ENCODE measurements at places on chromosomes 1 and 21.
A peak's percentile ranks its signal among the peaks of the same experiment; 100 is the strongest.

DNA sequence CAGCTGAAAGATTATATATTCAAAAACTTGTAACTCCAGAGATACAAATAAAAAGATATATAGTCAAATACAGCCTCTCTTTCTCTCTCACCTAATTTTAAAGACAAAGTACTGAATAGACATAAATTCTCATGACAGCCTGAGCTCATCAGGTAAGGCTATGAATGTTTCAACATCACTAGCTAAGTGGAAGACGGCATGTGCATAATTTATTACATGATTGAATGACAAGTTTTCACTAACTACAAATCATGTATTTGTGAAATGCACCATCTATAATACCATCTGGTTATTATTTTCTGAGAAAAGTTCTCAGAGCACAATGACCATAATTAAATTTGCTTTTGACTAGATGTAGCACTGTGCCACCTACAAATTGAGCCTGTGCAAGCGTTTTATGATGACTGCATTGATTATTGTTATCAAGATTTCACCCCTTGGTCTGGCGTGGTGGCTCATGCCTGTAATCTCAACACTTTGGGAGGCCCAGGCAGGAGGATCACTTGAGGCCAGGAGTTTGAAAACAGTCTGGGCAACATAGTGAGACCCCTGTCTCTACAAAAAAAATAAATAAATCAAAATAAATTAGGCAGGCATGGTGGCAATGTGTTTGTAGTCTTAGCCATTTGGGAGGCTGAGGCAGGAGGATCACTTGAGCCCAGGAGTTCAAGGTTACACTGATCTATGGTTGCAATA is 128.2 kb downstream of the APP start:
- DNase-seq, result no peak

DNA sequence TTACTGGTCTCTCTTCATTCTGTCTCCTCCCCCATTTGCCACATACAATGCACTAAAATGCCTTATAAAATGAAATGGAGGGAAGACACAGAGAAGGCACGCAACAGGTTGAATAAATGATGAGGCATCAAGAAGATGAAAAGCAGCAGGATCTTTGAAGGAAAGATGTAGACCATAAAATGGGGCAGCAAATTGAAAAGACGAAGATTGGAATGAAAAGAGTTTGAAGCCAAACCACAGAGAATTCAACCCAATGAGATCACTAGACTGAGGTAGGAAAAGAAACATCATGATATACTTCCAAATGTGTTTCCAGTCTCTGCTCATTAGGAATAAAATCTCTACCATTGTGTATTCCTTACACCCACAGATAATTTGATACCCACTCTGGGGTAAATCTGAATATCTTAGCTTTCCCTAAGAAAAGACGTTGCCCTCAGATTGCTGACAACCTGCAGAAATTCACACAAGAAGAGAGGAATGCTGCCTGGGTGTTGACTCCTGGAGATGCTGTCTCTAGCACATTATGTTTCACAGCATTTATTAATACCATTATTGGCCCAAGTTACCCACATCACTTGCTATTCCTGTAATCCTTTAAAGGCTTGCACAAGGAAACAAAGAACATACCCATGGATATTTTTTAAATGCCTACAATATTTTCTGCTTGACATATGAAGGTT is 230.9 kb downstream of the LTN1 start:
- DNase-seq, result no peak

GRCh38 chr1:224052772-224053171 is 61.1 kb upstream of the FBXO28 start:
- DNase-seq, result no peak

- DNase-seq, result no peak
These were observed 2.9 kb downstream of the PTPRF start for GRCh38 chr1:43533584-43533983.

DNA sequence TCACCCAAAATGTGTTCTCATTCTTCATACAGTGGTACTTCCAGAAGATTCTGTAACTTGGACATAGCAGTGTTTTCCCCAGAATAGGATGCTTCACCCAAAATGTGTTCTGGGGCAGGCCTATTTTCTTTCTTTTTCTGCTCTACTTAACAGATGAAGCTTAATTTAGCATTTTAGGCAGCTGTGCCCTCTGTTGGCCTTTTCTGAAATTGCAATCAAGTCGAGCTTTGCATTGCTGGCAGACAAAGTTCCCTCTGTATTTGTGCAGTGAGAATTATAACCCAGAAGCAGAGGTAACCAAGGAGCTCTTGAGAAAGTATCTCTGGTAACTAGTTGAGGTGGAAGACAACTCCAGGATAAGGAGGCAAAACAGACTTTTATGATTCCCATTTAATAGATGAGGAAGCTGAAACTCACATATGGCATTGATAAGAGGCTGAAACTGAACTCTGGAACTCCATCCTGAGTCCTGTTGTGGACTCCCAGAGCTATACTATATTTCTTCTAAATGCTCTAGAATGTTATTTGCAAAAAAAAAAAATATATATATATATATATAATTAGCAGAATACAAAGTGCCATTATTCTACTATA is 50.3 kb upstream of the L1TD1 start:
- DNase-seq, result no peak

GRCh38 chr21:45592208-45592619 is 50.0 kb upstream of the SLC19A1 start:
- DNase-seq, result peak; percentile 61

- DNase-seq, result no peak
These were observed 59.6 kb upstream of the CSF3R start for GRCh38 chr1:36542024-36542961.

DNA sequence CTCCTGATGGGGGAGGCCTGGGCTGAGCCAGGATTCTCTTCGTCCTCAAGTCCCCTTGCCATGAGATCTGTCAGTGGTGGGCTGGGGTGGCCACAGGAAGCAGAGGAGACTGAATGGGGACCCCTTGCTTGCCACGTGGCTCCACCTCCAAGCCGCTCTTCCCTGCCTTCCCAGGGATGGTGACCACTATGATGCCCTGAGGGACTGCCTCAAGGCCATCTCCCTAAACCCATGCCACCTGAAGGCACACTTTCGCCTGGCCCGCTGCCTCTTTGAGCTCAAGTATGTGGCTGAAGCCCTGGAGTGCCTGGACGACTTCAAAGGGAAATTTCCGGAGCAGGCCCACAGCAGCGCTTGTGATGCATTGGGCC is 20.9 kb upstream of the TMEM222 start:
- DNase-seq, result no peak

GRCh38 chr21:39696618-39697017 is 48.4 kb upstream of the IGSF5 start:
- DNase-seq, result no peak

DNA sequence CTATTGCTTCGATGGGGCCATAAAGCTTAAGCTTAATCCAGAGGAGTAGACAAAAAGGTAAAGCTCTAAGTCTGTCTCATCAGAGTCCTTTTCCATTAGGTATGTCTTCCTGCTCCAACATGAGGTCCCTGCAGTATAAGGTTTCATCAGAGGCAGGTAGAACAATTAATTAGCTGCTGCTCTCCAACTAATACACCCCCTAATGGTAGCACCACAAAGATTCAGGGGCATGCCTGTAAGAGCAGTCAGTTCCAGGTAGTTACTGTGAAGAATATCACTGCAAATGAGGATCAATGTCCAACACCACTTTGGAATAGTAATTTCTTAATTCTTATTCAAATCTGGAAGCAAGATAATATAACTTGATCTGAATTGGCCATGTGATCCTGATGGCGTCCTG is 160.3 kb upstream of the ESRRG start:
- DNase-seq, result no peak

DNA sequence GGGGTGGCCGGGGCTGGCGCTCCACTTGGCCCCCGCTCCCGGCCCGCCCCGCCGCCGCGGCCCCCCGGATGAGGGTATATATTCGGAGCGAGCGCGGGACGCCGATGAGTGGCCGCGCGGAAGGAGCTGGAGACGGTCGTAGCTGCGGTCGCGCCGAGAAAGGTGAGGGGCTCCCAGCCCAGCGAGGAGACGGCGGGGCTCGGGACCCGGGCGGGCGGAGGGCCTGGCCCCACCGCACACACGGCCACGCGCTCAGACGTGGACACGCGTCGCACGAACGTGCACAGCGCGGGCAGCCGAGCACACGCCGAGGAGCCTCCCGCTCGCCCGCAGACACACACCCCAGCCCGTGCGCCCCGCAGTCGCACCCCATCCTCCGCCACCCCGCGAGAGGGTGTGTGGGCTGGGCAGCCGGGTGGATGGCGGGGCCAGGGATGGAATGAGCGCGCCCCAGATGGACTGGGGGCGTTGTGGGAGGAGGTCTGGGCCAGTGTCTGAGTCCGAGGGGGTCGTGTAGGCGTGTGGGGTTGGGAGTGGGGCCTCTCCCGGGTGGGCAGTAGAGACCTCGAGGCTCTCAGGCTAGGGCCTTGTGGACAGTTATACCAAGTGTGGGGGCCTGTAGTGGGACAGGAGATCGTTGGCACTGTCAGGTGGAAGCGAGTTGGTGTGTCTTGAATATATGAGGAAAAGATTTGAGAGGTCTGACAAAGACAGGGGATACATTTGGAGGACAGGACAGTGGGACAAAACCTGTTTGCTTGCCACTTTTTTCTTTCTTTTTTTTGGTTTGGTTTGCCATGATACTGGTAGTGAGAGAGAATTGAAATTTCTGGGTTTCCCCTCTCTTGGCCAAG is at the start of gene UAP1:
UAP1 (plus strand) TSS at position 107 of the 854 bp plus-strand sequence. CDS start 4,347 bp downstream, outside the sequence.
- no peak for DNase-seq

GRCh38 chr1:77382366-77382765 is 100.5 kb downstream of the AK5 start:
- DNase-seq, result no peak

DNA sequence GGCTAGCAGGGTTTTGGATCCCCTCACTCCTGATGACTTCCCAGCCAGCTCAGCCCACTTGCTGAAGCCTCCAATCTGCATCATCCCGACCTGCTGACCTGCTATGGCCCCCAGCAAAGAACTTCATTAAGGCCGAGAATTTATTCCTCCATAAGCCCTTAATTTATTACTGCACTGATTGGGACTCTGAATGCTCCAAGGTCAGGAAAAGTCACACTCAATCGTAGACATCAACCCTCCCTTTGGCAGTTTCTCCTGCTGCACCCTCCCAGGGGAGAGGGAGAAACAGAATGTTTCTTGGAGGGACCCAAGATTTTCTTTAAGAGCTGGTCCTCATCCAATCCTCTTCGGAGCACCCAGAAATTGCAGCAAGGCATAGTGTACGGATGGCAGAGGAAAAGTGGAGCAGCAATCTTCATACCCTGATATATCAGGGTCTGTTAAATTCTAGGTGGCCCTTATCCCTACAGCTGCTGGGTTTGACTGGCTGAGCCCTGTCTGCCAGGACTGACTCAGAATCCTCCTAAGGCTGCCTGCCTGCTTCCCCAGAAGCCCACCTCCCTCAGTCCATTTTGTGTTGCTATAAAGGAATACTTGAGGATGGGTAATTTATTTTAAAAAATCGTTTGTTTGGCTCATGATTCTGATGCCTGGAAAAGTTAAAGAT is 62.2 kb downstream of the DMAP1 start:
- DNase-seq, result no peak

DNA sequence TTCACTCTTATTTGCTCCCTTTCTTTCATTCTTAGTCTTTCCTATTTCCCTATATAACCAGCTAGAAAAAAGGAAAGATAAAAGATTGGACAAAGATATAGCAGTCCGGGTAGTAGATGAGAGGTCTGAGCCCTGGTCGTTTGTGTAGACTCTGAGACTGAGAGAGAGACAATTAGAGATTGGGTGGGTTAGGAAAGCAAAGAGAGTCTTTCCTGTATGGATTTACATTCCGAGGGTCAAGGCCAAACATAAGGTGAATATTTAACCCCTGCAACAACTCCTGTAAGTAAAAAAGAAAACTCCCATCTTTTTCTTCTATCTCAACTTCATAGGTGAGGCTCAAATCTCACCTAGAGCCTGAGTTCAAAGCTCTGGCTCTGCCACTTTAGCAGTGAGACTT is 218.0 kb upstream of the FGGY start:
- no peak for DNase-seq

GRCh38 chr1:22918644-22919043 is 54.0 kb downstream of the LACTBL1 start:
- DNase-seq, result no peak

GRCh38 chr1:43527111-43527878 is 3.4 kb upstream of the PTPRF start:
- no peak for DNase-seq

GRCh38 chr1:247317702-247318101 is 14.0 kb downstream of the ZNF496 start:
- DNase-seq, result no peak

DNA sequence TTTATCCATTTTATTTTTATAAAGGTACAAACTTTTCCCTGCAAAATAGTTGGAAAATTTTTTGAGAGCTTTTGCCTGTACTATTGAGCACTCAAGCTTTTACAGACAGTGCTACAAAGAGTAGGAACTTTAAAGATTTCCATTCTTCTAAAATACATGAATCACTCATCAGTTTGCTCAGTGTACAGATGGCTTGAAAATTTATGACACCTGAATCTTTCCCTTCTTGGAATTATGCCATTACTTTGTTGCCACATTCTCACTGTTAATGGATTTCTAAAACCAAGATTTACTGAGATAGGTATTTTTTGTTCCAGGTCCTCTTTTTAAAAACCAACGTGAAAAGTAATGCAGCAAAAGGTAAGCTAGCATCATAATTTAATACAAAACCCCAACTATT is 76.0 kb downstream of the GPATCH2 start:
- DNase-seq, result no peak

DNA sequence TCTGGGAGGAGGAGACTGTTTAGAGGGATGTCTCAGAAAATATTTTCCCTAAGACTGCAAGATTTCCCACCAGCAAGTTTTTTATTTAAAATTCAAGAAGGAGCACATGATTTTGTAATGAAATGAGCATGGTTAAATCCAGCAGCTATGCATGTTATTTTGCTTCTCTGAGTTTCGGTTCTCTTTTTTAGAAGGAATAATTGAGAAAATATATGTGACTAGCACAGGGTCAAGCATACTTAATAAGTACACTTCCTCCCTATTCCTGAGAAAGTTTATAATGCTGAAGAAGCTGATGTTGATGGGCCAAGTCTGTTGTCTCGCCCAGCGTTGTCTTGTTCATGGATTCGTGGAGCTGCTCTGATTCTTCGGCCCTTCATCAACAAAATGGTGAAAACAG is 51.2 kb downstream of the EXO1 start:
- DNase-seq, result no peak

DNA sequence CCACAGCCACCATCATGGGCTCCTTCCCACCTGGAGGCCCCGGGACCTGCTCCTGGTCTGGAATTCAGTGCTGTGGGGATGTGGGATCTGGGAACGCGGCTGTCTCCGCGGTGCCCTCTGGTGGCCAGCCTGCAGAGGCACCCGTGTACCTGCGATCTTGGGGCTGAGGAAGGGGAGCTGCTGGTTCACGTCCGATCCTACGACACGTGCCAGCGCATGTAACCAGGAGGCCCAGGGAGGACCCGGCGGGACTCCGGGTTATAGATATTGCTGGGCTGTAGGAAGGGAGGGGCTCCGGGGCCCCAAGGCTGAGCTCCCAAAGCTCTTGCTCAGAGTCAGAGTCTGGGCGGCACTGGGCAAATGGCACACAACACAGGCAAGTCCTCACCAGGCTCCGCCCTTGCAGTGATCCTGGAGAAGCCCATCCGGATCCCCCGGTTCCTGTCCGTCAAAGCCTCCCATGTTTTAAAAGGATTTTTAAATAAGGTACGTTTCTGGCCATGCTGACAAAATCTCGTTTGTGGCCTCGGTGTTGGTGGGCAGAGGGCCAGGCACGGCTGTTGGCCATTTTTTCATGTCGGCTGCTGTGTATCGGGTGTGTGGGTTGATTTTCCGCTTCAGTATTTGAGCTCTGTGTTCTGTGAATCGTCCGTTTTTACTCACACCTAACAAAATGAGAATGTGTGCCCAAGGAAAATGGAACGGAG is 20.1 kb downstream of the FAAP20 start:
- no peak for DNase-seq

GRCh38 chr1:209402697-209403096 is 180.8 kb upstream of the CAMK1G start:
- DNase-seq, result no peak
